B cell (primary cell): ENCODE measurements at places on chromosomes 2 and 18. TPM values are rescaled to one million over a fixed set of nuclear protein-coding genes. Genes with fewer than 3 reads are reported as not detected.

The RPRM gene
- not detected in 2 replicates for polyA plus RNA-seq

The PLCD4 gene
- 0.14 and 0.25 TPM in 2 replicates for polyA plus RNA-seq

The FKBP7 gene
- 0.97 and 1.2 TPM in 2 replicates for polyA plus RNA-seq

The CNRIP1 gene
- polyA plus RNA-seq, result not detected in 2 replicates

The ANO7 gene
- 0.04 and 0.64 TPM in 2 replicates for polyA plus RNA-seq

The LYG1 gene
- polyA plus RNA-seq, result 4.0 and 4.5 TPM in 2 replicates

- DNase-seq, result no peak
These were observed 152.1 kb downstream of the GLI2 start for GRCh38 chr2:120887741-120888231.

- no peak for DNase-seq
These were observed 72.9 kb downstream of the PKP4 start for GRCh38 chr2:158529379-158530259.

GRCh38 chr2:212536817-212537725, 1.5 kb downstream of the ERBB4 start:
- DNase-seq, result peak; percentile 6

DNA sequence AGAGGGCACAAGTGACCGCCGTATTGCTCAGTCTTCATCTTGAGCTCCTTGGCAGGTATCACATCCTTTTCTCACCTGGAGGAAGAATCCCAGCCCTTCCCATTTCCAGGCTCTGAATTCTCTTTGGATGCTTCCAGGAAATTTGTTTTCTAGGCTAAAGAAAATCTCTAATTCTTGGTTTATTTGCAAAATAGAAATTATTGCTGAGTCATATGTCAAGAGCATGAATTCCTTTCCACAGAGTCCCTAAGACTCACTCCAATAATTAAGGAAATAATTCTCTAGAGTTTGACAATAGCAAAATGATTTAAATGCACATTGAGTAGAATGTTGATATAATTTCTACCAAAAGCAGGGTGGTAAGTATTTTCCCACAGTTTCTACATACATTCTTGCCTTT, 16.3 kb upstream of the CCDC68 start:
- DNase-seq, result no peak

- no peak for DNase-seq
These were observed 124.9 kb upstream of the ZNF236 start for GRCh38 chr18:76697441-76697901.

DNA sequence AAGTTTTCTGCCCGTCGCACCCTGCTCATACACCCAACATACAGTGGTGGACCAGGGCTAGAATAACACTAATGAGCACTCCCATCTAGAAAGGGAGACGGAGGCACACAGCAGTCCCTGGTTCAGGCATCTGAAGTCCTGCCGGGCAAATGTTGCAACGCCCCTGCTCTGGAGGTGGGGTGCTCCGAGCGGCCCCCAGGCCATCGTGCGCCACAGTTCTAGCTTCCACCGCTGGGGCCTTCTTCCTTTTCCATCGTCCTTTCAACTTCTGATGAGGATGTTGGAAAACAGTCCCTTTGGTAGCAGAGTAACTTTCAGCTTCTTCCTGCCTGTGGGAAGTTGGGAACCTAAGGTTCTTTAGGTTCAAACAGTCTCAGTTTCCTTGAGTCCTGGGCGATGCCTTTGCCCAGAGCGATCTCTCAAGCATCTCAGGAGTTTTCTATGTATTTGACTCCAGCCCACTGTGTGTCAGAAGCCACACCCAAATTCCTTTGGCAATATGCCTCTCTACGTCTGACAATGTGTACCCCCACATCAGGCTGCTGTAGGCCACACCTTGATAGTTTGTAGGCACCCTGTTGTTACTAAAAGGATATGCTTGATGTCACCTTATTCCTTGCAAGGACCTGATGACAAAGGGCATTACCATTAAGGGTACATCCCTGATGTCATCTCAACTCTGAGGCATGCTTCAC, 258.8 kb downstream of the GLI2 start:
- no peak for DNase-seq

DNA sequence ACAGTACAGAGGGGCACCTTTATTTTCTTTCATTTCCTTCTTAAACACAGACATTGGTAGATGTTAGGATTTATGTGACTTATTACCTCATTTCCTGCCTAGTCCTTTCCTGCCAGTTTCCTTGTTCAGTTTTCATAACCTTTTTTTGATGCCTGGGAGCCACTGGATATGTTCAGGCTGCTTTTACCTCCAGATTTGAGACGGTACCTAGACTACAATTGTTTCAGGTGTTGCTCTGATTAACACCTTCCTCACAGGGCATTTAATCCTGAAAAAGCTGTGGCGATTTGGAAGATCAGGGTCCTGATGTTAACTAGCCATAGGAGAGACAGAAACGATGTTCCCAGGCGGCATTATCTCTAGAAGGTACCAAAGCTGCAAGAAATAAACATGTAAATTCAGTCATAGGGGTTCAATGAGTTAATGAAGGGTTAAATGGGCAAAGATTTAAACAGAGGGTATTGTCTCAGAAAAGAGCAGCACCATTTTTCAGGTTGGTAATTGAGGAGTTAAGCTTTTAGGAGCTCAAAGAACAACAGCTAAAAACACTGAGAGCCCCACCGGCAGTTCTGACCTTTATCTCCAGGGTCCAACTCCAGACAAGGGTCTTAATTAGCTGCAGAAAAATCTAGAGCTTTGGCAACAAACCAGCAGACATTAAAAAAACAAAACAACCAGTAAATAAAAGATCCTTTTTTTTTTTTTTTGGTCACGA, 93.3 kb downstream of the HRH4 start:
- no peak for DNase-seq

GRCh38 chr2:117470311-117471095, 344.0 kb upstream of the DDX18 start:
- no peak for DNase-seq

- DNase-seq, result peak; percentile 83
These were observed 43.2 kb upstream of the UBE2F start for GRCh38 chr2:237923481-237924163.

DNA sequence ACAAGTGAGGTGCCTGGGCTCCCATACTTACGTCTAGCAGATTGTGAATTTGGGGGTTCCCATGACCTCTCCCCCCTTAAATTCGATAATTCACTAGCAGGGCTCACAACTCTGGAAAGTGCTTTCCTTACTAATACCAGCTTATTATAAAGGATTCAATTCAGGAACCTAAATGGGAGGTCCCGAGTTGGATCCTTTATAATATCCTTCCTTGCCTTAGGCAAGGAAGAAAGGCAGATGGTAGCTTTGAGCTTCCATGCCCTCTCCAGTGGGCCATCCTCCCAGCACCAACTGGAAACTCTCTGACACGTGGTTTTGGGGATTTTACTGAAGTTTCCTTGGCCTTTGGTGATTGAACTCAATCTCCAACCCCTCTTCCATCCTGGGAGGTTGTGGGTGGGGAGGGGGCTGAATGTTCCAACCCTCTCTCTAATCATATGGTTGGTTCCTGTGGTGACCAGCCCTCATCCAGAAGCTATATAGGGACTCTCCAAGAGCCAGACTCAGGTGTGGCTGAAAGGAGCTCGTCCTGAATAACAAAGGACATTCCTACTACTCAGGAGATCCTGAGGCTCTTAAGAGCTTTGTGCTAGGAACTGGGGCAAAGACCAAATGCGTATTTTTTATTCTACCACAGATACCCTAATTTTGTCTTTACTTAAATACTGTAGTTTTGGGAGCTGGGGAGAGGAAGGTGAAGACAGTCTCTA, 62.2 kb downstream of the HAUS1 start:
- DNase-seq, result no peak

GRCh38 chr18:65661391-65661790, 89.4 kb upstream of the CDH7 start:
- DNase-seq, result no peak

DNA sequence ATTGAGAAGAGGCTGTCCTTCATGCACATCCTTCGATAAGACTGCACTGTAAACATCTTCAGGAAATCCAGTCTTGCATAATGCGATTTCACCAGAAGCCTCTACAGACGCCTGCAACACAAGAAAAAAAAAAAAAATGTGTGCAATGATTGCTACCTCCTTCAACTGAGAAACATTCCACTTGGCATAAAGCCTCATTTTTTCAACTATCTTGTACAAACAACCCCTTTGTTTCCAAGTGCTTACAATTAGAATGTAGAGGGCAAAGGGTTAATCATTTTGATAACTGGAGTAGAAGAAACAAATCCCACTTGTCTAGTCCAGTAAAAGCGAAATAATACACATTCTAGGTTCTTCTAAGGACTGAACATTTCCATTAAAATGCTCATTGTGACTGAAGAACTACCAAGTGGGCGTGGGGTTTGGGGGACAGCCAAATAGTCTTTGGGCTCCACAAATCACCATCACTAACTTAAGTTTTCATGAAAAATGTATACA, 29.2 kb downstream of the CDH2 start:
- DNase-seq, result no peak

- DNase-seq, result no peak
These were observed 115.0 kb downstream of the FAM124B start for GRCh38 chr2:224286923-224287322.

DNA sequence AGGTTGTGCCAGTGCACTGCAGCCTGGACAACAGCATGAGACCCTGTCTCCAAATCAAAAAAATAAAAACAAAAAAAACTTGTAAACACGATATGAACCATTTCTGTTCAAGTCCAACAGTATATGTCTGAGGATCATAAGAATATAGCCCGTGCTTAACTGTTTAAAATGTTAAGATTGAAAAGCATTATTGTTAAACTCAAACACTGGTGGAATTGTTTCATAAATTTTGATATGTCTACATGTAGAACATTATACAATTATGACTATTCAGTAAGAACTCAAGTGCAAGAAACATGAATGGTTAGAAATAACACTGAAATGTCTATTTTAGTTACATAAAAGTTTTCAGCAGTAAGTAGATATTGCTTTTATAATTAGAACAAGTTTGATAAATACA, 29.7 kb downstream of the PPIG start:
- DNase-seq, result no peak

- no peak for DNase-seq
These were observed 20.4 kb upstream of the CD226 start for GRCh38 chr18:69968039-69968438.

DNA sequence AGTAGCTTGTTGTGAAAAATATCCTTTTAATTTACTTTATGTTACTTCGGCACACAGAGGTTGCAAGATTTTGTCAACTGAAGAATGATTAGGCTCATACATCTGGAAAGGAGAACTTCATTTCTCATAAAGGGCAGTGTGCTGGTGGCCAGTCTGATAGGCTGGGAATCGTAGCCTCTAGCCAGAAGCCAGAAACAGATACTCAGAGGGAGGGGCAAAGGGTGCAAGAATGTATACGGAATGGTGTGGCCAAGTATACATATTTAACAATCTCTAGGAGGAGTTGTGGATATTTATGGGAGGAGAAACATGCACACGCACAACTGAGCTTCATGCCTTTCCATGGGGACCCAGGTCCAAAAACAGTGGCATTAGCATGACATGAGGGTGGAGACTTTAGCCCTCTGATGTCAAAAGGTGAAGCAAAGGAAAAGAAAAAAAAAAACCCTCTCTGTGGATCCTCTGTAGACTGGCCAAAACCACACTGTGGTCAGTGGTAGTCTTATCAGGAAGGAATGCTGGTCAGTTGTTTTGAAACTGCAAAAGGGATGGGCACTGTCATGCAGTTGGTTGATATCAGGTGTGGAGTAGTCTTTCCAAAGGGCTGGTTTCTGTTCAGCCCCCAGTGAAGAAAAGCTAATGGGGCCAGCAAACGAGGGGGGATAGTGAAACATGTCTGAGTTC, 34.9 kb upstream of the APCDD1 start:
- no peak for DNase-seq

GRCh38 chr2:234565842-234566619, 69.2 kb upstream of the ARL4C start:
- no peak for DNase-seq

DNA sequence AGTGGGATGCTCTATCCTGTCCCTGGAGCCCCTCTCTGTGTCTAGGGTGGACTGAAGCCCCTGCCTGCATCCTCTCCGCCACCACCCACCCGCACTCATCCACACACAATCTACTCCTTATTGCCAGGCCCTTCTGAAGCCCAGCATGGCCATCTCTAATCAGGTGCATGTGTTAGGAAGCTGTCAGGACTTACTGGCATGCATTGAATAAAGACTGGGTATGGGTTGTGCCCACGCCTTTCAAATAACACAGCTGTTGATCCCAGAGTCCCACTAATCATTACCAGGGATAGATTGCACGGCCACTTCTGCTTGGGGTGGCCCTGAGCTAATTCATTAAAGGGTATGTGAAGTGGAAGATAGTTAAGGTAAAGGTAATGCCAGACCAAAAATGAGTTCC, 88.4 kb downstream of the CABLES1 start:
- DNase-seq, result no peak

DNA sequence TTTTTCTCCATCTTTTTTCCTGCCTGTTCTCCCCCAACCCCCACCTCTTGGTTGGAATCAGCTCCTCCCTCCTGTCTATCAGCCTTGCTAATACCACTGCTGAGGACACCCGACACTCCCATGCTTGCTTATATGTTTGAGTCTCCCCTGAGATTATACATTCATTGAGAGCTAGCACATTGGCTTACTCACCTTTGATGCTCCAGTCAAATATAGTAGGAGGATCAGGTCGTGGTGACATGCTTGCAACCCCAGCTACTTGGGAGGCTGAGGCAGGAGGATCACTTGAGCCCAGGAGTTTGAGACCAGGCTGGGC, 91.5 kb upstream of the CCBE1 start:
- DNase-seq, result no peak

DNA sequence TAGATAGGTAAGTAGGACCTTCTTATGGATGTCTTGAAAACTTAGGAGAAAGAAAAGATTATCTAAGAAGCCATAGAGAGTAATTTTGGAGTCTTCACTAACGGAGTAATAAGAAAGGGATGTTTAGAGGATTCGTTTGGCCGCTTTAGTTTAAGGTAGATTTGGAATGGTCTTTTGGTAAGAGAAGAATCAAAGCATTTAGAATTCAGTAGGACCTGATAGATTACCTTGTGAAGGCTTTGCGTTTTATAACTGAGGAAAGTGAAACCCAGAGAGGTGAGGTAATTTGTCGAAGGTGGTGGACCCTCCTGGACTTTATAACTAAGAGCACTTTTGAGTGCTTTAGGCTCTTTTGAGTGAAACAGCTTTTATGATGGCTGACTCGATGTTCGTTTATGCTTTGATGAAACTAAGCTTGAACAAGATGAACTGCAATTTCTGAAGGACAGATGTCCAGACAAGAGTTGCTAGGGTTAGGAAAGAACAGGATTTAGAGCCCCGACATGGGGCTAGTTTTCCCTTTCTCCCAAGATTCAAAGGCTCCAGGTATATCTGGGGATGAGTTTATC, 1.3 kb downstream of the MYL12B start:
- DNase-seq, result no peak

- DNase-seq, result no peak
These were observed 69.0 kb upstream of the FAM110C start for GRCh38 chr2:115303-115702.
